ENCODE measurements at places on chromosomes 1 and 21. TPM values are rescaled to one million over a fixed set of nuclear protein-coding genes. Genes with fewer than 3 reads are reported as not detected.

The NHLH1 gene
- 0.21 TPM for polyA plus RNA-seq

The GRIK1 gene
- 0.16 TPM for polyA plus RNA-seq

The PCP4 gene
- polyA plus RNA-seq, result 0.18 TPM

The TCHHL1 gene
- polyA plus RNA-seq, result not detected

The MPZ gene
- 2.6 TPM for polyA plus RNA-seq

The RGS18 gene
- 2.4 TPM for polyA plus RNA-seq

The PPIAL4G gene
- polyA plus RNA-seq, result not detected

The ABCB10 gene
- polyA plus RNA-seq, result 4.4 TPM

The SH2D1B gene
- 0.07 TPM for polyA plus RNA-seq

The PROK1 gene
- polyA plus RNA-seq, result 0.06 TPM

The CDK18 gene
- polyA plus RNA-seq, result 9.6 TPM

The TLR5 gene
- 1.6 TPM for polyA plus RNA-seq
